ENCODE measurements at places on chromosomes 7 and 10. TPM values are rescaled to one million over a fixed set of nuclear protein-coding genes. Genes with fewer than 3 reads are reported as not detected.
A peak's percentile ranks its signal among the peaks of the same experiment; 100 is the strongest.

- DNase-seq: no peak
Measured at GRCh38 chr10:10914144-10914543, 103.5 kb upstream of the CELF2 start.

DNA sequence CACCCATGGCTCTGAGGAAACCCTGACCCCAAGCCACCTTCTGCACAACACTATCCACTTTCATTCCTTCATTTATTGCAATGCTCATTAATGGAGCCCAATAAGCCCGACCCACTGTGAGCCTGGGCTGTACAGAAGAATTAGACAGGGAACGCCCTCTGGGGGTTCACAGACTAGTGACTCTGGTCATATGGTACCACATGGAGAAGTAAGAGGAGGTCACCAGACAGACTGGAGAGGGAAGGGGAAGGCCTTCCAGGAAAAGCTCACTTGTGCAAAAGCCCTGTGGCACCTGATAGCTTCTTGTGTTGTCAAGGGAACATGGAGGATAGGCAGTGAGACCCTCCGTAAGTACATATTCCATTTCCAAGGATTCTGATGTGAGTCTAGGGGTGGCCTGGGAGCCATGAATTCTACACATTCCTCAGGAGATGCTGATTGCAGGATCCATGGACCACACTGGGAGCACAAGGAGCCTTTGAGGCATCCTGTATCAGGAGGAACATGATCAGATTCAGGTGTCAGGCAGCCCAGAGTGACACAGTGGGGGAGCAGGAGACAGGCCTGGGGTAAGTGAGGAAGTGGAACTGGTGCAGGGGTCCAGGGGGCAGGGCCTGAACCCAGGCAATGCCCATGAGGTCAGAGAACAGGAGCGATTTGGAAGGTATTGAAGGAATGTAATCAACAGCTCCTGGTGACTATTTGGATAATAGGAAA is 19.9 kb downstream of the TMEM72 start:
- no peak for DNase-seq

The TAS2R41 gene
- total RNA-seq: 0.46 TPM

DNA sequence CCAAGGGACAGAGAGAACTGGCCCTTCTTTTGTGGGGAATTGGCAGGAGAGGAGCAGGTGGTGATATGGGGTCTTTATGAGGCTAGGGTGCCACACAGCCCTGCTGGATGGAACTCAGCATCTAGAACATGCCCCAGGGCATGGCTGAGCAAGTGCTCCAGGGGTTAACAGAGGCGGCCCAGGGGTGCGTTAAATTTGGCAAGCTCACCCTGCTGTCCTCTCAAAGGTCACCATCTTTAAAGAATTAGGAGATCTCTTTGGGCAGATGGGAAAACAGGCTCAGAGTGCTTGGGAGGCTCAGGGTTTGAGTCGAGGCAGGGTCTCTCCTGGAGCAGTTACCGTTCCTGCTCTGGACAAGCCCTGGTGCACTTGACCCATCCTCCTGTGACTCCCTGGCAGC is 21.4 kb upstream of the UNC5B start:
- DNase-seq: no peak

GRCh38 chr10:1170867-1171180 is 114.6 kb downstream of the WDR37 start:
- no peak for DNase-seq

The INSYN2A gene
- total RNA-seq: not detected

The MRLN gene
- total RNA-seq: not detected

- no peak for DNase-seq
Measured at GRCh38 chr7:133300088-133300487, 47.2 kb downstream of the EXOC4 start.

DNA sequence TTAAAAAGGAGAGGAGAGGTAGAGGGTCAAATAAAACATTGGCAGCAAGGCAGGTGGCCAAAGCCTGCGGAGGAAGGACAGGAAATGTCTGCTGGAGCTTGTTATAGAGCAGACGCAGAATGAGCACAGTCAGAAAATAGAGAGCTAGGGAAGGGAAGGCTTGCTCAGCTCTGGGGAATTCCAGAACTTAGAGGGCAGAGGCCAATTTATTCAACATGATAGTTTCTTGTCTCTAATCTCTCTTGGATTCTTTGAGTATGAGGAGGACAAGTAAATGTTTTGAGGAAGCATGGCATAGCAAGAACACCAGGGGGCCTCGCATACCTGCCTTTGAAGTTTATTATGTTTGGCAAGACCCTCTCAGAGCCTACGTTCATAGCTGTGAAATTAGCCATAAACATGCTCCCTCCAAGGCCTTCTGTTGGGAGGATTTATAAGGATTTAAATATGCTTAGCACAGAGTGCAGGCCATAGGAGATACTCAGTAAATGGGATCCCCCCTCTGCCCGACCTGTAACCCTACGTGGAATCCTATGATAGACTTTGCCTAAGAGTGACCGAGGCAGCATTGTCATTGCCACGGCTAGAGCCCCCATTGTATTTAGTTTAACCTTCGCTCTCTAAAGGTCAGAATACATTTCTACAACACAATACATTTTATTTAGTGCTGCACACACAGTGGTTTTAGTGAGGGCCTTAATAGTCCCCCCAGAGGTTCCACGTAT is 293.9 kb downstream of the CCDC3 start:
- no peak for DNase-seq

DNA sequence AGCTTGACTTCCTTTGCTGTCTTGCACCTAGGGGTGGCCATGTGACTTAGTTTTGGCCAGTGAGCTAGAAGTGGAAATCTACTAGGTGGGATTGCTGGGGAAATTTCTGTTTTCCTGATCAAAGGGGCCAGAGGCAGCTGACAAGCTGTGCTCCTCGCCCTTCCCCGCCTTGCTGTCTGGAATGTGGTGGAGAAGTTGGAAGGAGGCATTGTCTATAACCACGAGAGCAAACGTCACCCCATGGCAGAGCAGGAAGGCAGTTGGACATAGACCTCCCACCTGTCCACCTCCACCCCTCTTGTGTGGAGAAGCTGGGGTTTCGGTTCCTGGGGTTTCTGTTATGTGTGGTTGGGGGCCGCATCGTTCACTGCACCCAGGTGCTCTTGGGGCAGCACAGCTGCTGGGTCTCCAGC is 7.3 kb downstream of the SFRP5 start:
- DNase-seq: no peak

The KIF11 gene
- total RNA-seq: 2.0 TPM

- no peak for DNase-seq
Measured at GRCh38 chr10:74194999-74195398, 44.0 kb downstream of the ADK start.

The SLC29A4 gene
- 0.29 TPM for total RNA-seq

DNA sequence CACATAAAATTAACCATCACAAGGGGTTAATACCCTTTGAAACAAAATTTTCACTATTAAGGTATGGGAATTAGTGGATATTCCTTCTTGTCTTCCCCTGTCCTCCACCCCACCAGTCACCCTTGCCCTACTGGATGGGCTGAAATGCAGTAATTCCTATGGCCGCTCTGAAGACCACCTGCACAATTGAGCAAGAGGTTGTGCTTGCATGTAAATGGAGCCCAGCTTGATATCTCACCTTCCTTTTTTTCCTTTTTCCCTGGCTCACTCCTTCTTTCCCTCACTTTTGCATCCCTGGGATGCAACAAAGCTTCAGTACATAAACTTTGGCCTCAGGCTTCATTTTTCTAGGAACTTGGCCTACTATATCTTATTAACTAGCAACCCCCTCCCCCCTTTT is 184.6 kb downstream of the SNX10 start:
- DNase-seq: no peak

The NPSR1 gene
- total RNA-seq: not detected

The MYH16 gene
- not detected for total RNA-seq

The CFTR gene
- 0.53 TPM for total RNA-seq

The TBL2 gene
- 21.2 TPM for total RNA-seq

GRCh38 chr10:114623661-114624294 is 34.3 kb downstream of the ABLIM1 start:
- DNase-seq: no peak

- DNase-seq: no peak
Measured at GRCh38 chr7:119514326-119514725, 758.6 kb upstream of the KCND2 start.

- peak; percentile 10 for DNase-seq
Measured at GRCh38 chr10:58212622-58213021, 55.1 kb downstream of the IPMK start.

- no peak for DNase-seq
Measured at GRCh38 chr7:39459636-39460035, 106.6 kb upstream of the YAE1 start.

GRCh38 chr10:58278274-58278961 is 9.5 kb downstream of the CISD1 start:
- DNase-seq: no peak

The RBM33 gene
- 170 TPM for total RNA-seq

GRCh38 chr10:71009126-71009525 is 120.8 kb upstream of the PCBD1 start:
- DNase-seq: no peak

- DNase-seq: no peak
Measured at GRCh38 chr10:124562425-124563060, 100.9 kb downstream of the LHPP start.

The ZNF727 gene
- not detected for total RNA-seq

The DMBT1 gene
- 0.13 TPM for total RNA-seq

The CDNF gene
- total RNA-seq: 2.5 TPM

- no peak for DNase-seq
Measured at GRCh38 chr10:93143281-93143680, 69.6 kb downstream of the CYP26A1 start.

The GRB10 gene
- total RNA-seq: 11.1 TPM

The CAV2 gene
- total RNA-seq: 0.49 TPM

The BMI1 gene
- total RNA-seq: 48.9 TPM

The NKX1-2 gene
- not detected for total RNA-seq

DNA sequence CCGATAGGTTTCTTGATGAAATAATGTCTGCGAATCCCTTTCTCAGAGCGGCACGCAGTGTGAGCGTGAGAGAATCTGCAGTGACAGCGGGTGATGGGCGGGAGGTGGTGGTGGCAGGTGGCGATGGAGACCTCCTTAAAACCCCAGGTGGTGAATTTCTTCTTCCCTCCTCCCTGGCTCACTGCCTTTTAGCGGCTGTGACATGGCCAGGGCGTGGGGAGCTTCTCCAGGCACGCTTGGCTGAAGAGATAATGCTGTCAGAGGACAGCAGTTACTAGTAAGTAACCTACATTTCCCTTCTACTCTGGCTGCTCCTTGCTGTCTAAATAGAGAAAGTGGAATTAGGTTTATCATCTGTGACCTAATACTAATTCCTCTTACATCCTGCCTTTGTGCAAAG is 141.4 kb upstream of the INSYN2A start:
- DNase-seq: no peak

DNA sequence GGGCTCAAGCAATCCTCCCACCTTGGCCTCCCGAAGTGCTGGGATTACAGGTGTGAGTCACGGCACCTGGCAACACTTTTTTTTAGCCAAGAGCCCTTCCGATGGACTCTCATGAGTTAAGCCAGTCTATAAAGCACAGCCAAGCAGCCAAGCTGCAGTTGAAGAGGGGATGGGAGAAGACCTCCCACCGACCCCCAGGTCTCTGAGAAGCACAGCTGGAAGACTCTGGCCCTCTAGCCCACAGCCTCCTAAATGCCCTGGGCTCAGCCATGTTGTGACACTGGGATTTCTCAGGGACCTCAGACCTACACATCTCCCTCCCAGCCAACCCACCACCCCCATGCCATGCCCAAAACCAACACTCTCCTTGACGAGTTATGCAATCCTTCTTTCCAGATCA is 31.1 kb downstream of the CALML3 start:
- no peak for DNase-seq

The LRWD1 gene
- 14.2 TPM for total RNA-seq

DNA sequence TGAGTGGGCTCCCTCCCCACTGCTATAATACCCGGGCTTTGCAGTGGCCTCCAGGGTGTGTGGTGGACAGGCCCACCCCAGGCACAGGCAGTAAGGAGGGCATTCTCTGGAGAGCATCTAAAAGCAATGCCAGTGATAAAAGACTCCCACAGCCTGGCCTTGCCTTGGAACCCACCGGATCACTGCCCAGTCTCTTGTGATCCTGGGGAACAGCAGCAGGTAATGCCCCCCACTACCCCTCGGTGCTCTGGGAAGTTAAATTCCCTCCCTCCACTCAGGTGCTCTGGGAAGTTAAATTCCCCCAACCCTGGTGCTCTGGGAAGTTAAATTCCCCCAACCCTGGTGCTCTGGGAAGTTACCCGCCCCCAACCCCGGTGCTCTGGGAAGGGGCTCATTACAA is 565.2 kb downstream of the TCERG1L start:
- DNase-seq: no peak

GRCh38 chr7:83996879-83997278 is 197.7 kb downstream of the SEMA3A start:
- DNase-seq: no peak

The TET1 gene
- 1.7 TPM for total RNA-seq

GRCh38 chr10:130560573-130560972 is 424.4 kb downstream of the GLRX3 start:
- DNase-seq: no peak

The CALHM3 gene
- total RNA-seq: not detected

The FOXI2 gene
- not detected for total RNA-seq

- DNase-seq: no peak
Measured at GRCh38 chr10:44395396-44395795, 10.5 kb upstream of the CXCL12 start.

The CPN1 gene
- not detected for total RNA-seq
